Fibroblast of skin of left biceps (primary cell): ENCODE measurements at places on chromosomes 2 and 18.

- no peak for DNase-seq
Observed at GRCh38 chr2:43175020-43175441, 51.4 kb downstream of the ZFP36L2 start.

DNA sequence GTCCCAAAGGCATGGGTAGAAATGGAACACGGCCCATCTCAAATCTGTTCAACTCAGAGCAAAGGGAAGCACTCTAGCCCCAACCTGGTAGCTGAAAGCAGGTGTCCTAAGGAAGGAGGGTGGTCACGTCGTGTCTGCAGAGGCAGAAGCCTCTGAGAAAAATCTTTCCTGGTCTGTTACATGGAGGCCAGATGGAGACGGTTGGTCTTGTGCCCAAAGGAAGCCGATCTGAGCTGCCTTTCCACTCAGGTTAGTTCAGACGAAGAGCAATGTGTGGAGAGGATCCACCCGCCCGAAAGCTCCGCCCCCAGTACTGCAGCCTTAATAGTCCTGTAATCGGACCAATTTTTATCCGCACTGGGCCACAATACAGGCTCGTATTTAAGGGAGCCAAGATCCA, 54.9 kb upstream of the AMMECR1L start:
- DNase-seq, result no peak

DNA sequence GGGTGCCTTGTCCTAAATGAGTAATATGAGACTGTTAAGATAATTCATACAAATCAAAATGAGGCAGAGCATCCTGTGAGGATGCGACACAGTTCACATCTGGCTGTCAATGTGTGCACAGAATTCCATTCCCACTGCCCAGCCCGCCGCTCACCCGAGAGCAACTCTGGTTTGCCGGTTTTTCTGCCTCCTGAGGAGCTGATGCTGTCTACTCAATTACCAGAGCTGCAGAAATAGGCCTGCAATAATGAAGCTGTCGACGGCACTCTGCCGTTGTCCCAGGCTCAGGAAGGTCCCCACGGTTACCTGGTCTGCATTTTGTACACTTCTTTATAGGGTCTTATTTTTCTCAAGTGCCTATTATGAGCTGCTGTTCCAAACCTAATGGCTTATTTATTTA, 55.7 kb upstream of the LYPD1 start:
- no peak for DNase-seq

- DNase-seq, result no peak
Observed at GRCh38 chr18:36963464-36963863, 134.5 kb downstream of the KIAA1328 start.

GRCh38 chr2:239895116-239895515, 130.0 kb downstream of the NDUFA10 start:
- DNase-seq, result no peak

GRCh38 chr2:152587187-152587947, 129.9 kb downstream of the PRPF40A start:
- no peak for DNase-seq

DNA sequence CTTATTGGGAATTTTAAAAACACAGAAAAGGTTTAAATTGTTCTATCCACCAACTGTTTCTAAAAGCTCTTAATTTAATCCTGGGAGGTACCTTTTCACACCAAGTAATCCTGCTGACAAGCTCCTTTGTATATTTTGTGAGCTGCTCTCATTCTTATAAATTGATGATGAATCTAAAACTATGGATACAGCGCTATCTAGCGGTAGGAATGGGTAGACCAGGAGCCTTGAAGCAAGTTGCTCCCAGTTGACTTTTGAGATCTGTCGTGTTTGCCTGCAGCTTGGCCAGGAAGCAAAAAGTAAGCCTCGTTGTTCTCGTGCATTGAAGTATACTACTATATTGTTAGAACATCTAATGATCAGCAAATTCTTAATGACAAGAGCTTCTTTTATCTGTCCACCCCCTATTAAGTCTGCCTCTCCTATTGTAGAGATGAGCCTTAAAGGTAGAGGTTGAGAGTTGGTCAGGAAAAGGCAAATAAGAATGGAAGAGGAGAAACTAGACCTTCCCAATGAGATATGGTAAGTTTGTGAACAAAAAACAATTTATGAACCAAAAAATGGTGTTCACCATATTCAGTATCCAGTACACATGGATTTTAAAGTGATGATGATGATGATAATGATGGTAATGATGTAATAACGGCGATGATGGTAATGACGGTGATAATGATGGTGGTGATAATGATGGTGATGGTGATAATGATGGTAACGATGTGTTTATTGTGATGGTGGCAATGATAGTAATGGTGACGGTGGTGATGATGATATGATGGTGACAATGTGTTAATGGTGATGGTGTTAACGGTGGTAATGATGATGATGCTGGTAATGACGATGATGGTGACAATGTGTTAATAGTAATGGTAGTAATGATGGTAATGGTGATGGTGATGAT, 212.1 kb upstream of the NCKAP5 start:
- DNase-seq, result peak; percentile 62

GRCh38 chr2:151347294-151347693, 10.1 kb upstream of the TNFAIP6 start:
- DNase-seq, result no peak

GRCh38 chr2:401019-401679, 113.3 kb upstream of the ALKAL2 start:
- DNase-seq, result no peak

DNA sequence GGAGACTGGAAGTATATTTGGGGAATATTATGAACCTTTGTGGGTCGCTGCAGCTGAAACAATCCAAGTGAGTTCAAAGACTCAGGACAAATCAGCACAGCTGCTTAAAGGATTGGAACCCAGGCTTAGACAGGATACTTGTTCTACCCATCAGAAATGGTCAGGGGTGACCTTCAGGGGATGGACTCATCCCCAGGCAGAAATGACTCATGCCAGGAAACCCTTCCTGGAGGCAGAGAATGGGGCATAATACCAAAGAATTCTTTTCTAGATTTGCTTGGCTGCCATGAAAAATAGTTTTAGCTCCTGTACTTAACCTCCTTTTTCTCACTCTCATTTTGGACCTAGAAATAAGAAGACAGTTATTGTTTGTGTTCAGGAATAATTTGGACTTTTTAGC, 425.5 kb downstream of the TSN start:
- no peak for DNase-seq

GRCh38 chr2:105597011-105597805, 147.5 kb upstream of the NCK2 start:
- no peak for DNase-seq

DNA sequence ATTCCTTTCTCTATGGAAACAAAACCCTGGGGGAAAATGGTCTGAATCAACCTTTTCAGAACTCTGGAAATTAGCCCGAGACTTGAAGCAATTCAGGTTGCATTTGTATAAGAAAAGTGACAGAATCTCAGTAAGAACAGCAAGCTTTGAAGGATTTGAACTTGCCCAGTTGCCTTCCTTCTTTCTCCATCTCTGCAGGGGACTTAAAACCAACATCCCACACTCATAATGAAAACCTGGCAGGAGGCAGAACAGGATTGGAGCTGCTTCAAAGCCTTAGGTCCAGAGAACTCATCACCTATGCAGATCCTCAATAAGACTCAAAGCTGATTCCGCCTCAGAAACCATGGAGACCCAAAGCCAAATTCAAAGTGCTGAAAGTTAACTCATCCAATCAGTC, 790.5 kb upstream of the ID2 start:
- no peak for DNase-seq

- DNase-seq, result no peak
Observed at GRCh38 chr2:234134496-234134895, 84.0 kb downstream of the SPP2 start.

GRCh38 chr2:24491542-24492420, 727 bp downstream of the NCOA1 start:
- no peak for DNase-seq

GRCh38 chr2:128513961-128514283, 195.3 kb upstream of the HS6ST1 start:
- no peak for DNase-seq

- DNase-seq, result no peak
Observed at GRCh38 chr18:28032177-28032576, 144.8 kb downstream of the CDH2 start.
